Stimulated activated CD4-positive, alpha-beta T cell treated with anti-CD3 and anti-CD28 coated beads, Interleukin-4, amount 100 ng/mL, for 4 hours (primary cell): ENCODE measurements at places on chromosomes 16 and 17.
A peak's percentile ranks its signal among the peaks of the same experiment; 100 is the strongest.

DNA sequence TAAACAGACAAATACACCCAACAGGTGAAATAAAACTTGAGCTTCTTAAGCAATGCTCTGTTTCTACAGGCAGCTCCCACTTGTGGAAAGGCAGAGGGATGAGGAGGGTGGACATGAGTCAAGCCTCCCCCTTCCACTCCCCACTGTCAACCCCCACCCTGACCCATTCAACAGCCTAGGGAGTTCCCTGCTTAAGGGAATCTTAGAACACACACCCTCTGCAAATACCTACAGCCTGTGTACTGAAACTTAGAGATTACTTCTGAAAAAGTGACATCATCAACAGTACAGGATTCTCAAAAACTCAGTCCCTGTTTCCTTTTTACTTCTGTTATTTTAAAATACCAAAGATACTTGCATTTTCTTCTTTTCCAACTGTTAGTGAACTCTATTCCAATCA, 345.4 kb downstream of the SOX9 start:
- DNase-seq = no peak

DNA sequence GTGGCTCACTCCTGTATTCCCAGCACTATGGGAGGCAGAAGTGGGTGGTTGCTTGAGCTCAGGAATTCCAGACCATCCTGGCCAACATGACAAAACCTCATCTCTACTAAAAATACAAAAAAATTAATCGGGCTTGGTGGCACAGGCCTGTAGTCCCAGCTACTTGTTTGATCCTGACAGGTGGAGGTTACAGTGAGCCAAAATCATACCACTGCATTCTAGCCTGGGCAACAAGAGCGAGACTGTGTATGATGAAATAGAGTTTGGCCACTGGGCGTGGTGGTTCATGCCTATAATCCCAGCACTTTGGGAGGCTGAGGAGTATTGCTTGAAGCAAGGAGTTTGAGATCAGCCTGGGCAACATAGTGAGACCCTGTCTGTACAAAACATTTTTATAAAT, 173.3 kb downstream of the TANC2 start:
- no peak for DNase-seq

GRCh38 chr17:42225646-42226045, 31.4 kb upstream of the GHDC start:
- DNase-seq = no peak

DNA sequence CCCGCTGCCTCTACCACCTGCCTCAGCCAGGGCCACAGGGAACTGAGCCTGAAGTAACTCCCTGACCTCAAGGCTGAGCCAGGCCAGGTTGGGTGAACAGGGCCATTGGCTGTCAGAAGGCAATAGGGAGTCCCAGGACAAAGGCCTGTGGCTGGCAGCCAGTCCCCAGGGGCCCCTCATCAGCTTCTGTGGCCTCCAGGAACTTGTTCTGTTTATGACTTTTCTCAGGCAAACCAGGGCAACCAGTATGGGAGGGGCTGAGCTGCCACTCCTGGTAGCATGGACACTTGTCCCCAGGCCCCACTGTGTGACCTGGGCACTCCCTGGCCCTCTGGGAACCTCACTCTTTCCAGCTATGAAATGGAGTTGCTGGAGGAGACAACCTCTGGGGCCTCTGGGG, 40.1 kb downstream of the CPNE2 start:
- DNase-seq = no peak

DNA sequence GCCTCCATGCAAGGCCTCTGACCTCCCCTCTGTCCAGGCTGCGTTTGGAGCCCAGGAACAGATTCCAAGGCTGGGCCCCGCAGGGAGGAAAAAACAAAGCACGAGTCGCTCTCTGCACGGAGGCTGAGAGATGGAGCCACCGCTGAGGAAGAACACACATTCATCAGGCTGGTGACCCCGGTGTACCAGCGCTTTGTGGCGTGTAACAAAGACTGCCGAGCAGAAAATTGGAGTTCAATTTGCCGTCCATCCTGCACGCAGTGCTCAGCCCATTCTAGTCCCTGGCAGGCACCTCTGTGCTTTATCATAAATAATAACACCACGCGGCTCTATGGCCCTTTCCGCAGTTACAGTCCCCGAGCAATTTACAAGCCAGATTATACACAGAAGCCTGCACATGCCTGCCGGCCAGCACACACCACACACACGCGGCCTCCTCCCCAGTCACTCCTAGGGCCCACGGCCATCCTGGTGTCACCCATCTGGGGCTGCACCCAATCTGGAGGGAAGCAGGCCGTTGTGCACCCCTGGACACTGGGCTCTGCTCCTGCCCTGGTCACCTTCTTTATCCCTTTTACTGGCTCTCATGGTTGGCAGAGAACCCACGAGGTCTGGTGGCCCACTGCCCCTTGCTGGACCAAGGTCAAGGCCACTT, 124.4 kb downstream of the SDK2 start:
- no peak for DNase-seq

GRCh38 chr16:51163366-51163765, 12.3 kb upstream of the SALL1 start:
- DNase-seq = no peak

GRCh38 chr17:64289741-64290141, 26.7 kb upstream of the TEX2 start:
- no peak for DNase-seq

- DNase-seq = no peak
Measured at GRCh38 chr17:70345061-70345460, 175.7 kb downstream of the KCNJ2 start.

DNA sequence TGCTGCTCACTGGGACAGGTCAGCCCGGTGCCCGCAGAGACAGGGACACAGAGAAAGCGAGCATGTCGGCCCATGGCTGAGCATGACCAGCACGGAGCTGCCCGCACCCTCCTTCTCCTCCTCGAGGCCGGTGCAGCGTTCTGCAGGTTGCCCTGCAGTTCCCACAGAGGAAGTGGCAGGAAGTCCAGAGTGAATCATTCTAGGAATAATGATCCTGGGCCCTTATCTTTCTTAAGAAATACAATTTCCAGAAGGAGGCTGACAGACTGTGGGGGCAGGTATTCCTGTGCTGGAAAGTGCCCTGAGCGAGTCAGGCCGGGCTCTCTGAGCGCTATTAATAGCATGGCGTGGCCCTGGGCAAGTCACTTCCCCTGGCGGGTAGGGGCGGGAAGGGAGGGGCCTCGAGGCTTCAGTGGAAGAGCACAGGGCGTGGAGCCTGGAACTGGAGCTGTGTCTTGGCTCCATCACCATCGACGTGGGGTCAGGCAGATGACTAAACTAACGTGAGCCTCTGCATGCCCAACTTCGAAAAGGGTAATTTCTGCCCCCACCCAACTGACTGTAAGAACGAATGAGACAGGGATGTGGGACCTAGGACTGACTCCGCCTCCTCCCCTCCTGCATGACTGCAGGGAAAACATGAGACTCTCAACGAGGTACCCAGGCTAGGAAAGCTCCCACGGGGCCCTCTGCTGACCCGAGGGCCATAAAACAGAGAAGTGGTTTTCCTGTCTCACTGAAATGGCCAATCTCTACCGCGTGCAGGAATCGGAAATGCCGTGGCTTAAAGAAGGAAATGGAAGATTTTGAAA, 9.8 kb downstream of the TMEM204 start:
- peak; percentile 52 for DNase-seq

GRCh38 chr17:66837226-66837625, 2.3 kb downstream of the CACNG5 start:
- no peak for DNase-seq

GRCh38 chr16:2242598-2242997, 6.4 kb downstream of the DNASE1L2 start:
- DNase-seq = no peak

DNA sequence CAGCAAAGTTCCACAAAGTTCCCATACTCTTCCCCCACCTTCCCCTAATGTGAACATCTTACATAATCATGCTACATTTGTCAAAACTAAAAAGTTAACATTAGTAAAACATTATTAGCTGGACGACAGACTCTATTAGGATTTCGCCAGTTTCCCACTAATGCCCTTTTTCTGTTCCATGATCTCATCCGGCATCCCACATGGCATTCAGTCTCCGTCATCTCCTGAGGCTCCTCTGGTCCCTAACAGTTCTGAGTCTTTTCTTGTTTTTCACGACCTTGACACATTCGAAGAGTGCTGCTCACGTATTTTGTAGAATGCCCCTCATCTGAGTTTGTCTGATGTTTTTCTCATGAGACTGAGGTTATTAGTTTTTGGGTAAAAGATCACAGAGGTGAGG, 8.8 kb upstream of the MPRIP start:
- no peak for DNase-seq

GRCh38 chr17:46045639-46046038, 46.6 kb downstream of the STH start:
- no peak for DNase-seq

DNA sequence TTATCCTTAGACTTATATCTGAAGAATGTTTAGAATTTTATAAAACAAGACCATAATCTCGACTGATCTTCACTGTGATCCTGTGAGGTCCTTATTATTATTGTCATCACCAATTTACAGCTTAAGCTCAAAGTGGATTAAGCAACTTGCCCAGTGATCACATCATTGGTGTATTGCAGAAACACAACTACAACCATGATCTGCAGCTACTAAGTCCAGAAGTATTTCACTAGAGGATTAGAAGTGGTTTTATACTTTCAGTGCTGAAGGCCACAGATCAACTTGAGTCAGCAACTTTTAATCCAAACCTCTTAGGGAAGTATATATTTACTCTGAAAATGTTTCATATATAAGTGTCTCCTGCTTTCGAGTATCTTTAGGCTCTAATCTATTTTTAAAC, 624.3 kb upstream of the SOX9 start:
- DNase-seq = no peak

- no peak for DNase-seq
Measured at GRCh38 chr17:80374732-80375585, 40.0 kb upstream of the ENDOV start.

- peak; percentile 75 for DNase-seq
Measured at GRCh38 chr16:28984619-28985135, at the start of gene LAT. Gene LAT, plus strand, starts transcription at chr16:28985052. Its CDS starts 366 bp downstream, at chr16:28985418.

DNA sequence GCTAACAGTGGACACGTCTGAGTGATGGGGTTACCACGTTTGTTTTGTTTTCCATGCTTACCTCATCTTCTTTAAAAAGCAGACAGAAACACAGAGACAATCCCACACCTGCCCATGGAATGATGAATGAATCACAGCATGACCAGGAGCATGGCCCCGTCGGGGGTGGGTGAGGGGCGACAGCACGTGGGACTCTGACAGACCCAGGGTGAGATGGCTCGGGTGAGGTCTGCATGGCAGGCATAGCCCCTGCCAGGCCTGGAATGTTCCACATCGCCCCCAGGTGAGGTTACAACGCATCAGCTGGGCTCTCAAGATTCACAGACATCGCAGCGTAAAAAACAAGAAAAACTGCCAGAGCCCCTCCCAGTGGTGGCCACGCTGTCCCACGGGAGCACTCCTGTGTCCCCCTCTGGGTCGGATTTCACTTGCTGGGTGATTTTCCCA, 18.1 kb downstream of the SLC7A5 start:
- no peak for DNase-seq

GRCh38 chr16:53609536-53609935, 94.1 kb downstream of the RPGRIP1L start:
- DNase-seq = no peak

GRCh38 chr17:79633993-79634813, 23.4 kb upstream of the RBFOX3 start:
- DNase-seq = no peak

DNA sequence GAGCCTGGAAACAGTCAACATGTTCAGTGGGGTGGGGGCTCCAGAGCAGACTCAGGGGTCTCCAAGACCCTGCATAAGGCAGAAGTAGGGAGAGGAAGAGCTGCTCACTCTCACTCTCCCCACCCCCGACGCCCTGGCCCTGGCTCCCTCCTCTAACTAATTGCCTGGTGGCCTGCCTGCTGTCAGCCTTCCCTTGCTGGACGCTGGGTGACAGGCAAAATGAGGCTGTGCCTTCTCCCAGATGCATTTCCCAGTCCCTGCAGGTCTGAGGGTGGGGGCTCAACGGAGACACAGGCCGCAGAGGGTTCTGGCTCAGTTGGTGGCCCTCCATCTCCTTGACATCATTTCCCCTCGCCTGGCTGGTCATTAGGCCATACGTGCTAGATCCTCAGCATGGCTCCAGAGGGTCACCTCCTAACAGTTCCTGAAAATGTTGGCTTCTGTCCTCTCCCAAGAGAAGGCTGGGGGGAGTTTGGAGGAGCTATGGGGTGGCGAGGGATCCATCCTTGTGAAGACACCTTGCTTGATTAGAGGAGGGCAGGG, 1.4 kb downstream of the FMNL1 start:
- DNase-seq = no peak

DNA sequence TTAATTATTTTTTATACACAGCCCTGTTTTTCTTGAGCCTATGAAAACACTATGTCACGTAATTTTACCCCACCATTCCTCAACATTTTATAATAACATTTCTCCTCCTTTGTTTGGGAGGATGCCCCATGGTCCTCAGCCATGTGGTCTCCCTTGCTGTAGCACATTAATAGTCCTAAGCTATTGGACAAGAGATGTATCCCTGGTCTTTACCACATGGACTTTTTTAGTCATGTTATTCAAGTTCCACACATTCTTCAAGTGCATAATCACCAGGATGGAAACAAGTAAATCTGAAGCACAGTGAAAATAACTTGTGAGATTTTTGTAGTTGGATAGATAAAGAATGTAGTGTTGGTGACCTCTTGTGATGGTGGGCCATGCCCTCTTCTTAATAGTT, 2.0 kb upstream of the KRTAP2-3 start:
- no peak for DNase-seq

- DNase-seq = no peak
Measured at GRCh38 chr16:57590654-57591085, 37.8 kb upstream of the ADGRG1 start.

GRCh38 chr16:29993903-29994599, 1.4 kb downstream of the HIRIP3 start:
- no peak for DNase-seq

GRCh38 chr16:83272843-83273242, 534.9 kb upstream of the HSBP1 start:
- DNase-seq = no peak

GRCh38 chr17:21082001-21082436, 39.2 kb upstream of the USP22 start:
- no peak for DNase-seq

GRCh38 chr17:34219405-34219804, 35.7 kb upstream of the CCL2 start:
- no peak for DNase-seq

- DNase-seq = no peak
Measured at GRCh38 chr17:34725008-34725407, 145.6 kb downstream of the TMEM132E start.
